ENCODE measurements at places on chromosomes 7 and 10.

- no peak for DNase-seq
Observed at GRCh38 chr7:100874300-100874576, 665 bp upstream of the SRRT start.

- DNase-seq, result no peak
Observed at GRCh38 chr10:94409021-94409657, 6.8 kb downstream of the TBC1D12 start.

DNA sequence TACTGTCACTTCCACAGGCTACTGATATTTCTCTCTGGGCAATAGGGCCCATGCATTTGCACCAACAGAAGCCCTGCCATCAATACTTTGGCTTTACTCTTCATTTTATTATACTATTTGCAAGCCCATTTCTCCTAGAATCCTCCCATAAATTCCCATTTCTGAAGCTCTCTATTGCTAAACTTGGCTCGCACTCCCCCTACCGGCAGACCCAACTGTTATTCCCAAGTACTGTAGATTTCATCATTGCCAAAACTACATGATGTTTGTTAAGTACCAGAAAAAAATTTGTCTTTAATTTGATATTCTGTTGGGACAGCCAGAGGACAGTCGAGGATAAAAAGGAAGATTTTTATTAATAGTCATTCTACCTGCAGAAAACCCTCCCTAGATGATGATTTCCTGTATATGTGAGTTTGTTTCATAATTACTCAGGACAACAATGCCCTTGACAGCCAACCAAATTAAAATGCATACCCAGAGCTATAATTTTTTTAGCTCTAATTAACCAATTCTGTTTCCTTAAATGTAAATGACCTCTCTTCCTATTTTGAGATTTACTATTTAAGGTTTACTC is 298.6 kb downstream of the REEP3 start:
- DNase-seq, result peak; percentile 23

- DNase-seq, result no peak
Observed at GRCh38 chr7:75649462-75649861, 89.3 kb downstream of the HIP1 start.

- no peak for DNase-seq
Observed at GRCh38 chr10:11447586-11447985, 163.9 kb downstream of the USP6NL start.

DNA sequence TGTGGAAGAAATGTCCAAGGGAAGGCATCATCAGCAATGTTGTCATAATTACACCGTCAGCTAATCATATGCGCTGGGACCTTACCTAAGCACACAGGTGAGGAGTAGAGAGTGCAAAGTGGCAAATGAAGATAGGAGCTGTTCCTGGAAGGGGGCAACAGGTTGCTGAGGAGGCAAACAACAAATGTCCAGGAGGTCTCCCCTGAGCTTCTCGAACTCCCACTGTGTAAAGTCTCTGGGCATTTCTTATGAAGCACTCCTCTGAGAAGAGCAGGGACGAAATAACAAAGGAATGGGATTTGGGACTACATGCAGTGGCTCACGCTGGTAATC is 152.5 kb downstream of the DOCK4 start:
- no peak for DNase-seq

GRCh38 chr10:67697724-67698131 is 1.7 kb upstream of the CTNNA3 start:
- DNase-seq, result peak; percentile 42

GRCh38 chr7:132436121-132436520 is 140.1 kb downstream of the PLXNA4 start:
- no peak for DNase-seq

- no peak for DNase-seq
Observed at GRCh38 chr7:13880789-13881188, 108.7 kb downstream of the ETV1 start.

GRCh38 chr7:151280388-151281019 is 32.0 kb upstream of the SMARCD3 start:
- DNase-seq, result no peak

- DNase-seq, result no peak
Observed at GRCh38 chr7:85734823-85735222, 548.0 kb upstream of the SEMA3D start.

DNA sequence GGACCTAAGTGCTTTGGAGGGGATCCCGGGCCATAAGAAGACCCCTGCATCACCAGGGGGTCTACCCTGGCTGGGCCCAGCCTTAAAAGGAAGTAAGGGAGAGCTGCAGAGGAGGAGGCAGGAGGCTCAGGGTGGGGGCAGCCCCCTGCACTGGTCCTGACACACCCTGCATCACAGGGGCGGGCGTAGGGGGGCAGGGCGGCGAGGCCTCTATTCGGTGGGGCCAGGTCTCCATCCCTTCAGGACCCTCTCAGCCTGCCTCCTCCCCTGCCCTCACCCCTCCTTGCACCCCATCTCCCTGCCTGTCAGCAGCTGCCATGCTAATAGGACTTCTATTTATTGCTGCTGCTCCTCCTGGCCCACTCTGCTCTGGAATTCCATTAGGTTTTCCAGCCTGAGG is 101.4 kb downstream of the C10orf105 start:
- DNase-seq, result no peak

DNA sequence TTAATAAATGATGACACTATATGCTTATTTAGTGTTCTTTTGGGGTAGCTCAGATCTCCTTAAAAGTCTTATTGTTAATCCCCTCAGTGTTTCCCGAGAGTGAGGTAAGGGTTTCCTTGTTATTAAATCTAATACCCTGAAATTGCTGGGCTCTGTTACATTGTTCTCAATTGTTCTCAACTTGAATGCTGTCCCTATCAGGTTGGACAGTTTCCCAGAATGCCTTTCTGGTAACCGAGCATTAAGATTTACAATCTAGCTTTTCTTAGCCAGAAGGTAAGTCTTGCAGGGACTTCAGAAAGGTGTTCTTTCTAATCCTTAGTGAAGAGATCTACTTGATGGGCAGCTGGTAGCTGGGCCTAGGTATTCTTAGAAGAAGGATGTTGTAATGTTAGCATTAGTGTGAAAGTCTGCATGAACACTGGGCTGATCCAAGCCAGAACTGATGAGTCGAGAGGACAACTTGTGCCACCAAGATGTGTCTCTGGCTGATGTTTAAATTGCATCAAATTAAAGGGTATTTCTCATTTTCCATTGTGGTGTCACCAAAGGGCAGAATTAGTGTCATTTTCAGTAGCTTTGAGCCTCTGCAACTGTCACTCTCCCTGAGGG is 89.9 kb downstream of the SND1 start:
- no peak for DNase-seq

GRCh38 chr10:17257466-17258321 is 29.7 kb downstream of the VIM start:
- DNase-seq, result peak; percentile 77

DNA sequence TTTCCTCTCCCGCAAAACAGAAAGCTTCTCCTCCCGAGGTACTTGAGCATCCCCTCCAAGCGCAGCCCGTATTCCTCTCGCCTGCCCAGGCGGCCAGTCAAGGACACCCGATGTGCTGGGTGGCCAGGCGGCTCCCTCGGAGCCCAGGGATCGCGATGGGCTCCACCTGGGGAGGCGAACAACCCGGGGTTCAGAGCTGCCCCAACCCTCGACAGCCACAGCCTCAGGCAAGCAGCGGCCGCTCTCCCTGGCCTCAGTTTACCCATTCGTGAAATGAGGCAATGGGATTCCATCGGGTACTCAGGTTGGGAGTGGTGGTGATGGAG is 147.4 kb downstream of the CYP26A1 start:
- DNase-seq, result no peak

DNA sequence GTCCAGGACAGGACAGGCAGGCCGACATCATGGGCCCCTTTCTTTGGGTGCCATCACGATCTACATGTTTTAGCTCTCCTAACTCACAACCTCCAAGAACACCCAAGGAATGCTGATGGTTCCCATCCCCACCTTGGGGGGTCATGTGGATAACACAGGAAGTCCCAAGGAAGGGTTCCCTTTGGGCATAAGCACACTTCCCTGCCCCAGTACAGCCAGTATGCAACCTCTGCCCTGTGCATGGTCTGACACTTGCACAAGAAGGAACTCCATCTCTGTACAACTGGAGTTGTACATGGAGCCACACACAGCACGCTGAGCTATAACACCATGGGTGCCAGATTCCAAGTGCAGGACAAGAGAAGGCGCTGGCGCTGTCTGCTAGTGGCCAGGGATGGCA is 11.0 kb downstream of the MAT1A start:
- peak; percentile 9 for DNase-seq

- DNase-seq, result no peak
Observed at GRCh38 chr10:103849880-103850571, 5.3 kb downstream of the SH3PXD2A start.

GRCh38 chr10:33136271-33136670 is 178.2 kb upstream of the ITGB1 start:
- no peak for DNase-seq

DNA sequence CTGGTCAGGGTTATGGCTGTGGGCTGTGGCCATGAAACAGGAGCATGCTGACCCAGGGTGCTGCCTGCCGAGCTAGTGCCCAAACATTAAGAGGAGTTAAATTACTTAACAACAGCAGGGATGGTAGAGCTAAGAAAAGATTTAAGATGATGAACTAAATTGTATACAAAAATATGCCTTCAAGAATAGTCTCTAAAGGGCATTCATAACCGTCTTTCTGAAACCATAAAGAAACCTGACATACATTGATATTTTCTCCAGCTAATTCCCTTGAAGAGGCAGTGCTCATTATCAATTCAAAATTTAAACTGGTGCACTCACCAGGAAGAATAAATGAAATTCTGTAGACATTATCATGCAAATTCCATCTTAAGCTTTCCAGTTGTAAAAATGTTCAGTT is 265.8 kb upstream of the TAC1 start:
- no peak for DNase-seq

DNA sequence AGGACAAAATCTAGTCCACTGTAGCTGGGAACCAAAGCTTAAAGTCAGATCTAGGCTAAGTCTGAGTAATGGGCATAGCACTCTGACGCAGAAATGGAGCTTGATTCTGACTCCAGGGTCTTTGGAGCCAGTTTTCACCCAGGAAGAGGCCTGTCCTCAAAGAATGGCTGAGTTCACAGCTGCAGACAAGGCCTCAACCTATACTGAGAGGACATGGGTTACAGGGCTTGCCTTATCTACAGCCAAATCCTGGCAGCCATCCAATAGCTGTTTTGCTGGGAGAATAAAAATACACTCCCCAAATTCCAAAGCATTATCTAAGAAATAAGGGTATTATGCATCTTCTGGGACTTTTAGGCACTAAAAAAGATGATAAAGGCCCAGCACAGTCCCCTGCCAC is 154.8 kb downstream of the RAPGEF5 start:
- DNase-seq, result no peak

- DNase-seq, result no peak
Observed at GRCh38 chr7:132872034-132872433, 209.9 kb downstream of the CHCHD3 start.

- no peak for DNase-seq
Observed at GRCh38 chr7:77320714-77321113, 95.4 kb downstream of the GSAP start.

- DNase-seq, result no peak
Observed at GRCh38 chr10:94364482-94364881, 1.7 kb upstream of the NOC3L start.

DNA sequence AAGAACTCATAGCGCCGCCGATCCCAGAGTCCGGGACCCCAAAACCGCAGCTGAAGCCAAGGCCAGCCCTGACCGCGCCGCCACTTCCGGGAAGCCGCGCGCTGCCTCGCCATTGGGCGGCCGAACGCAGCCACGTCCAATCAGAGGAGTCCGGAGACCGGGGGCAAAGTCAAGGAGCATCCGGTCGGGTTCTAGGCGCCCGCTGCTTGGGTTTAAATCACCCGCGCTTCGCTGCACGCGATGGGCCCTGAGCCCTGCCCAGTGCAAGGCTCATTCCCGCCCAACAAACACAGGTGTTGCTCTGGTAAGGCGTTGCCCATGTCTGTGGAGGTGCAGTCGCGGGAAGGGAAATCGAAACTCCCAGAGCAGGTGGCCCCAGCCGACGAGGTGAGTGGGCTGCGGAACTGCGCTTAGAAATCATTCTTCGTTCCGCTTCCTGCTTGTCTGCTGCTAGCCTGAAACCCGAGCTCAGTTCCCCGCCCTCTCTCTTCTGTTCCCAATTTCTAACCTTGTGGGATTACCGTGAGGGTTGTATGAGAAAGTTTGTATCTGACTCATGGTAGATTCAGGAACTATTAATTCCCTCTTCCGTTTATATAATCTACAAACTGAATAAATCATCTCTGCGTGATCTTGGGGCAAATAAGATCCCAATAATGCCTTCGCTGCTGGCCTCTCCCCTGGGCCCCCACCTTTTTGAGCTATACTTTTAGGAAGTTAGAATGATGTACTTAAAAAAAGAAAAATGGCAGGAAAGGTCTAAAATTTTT is at the start of gene DCLRE1C:
Gene DCLRE1C, minus strand, starts transcription at position 96 of the 770 bp plus-strand sequence. Its CDS starts 86 bp downstream, at position 10.
- peak; percentile 96 for DNase-seq

DNA sequence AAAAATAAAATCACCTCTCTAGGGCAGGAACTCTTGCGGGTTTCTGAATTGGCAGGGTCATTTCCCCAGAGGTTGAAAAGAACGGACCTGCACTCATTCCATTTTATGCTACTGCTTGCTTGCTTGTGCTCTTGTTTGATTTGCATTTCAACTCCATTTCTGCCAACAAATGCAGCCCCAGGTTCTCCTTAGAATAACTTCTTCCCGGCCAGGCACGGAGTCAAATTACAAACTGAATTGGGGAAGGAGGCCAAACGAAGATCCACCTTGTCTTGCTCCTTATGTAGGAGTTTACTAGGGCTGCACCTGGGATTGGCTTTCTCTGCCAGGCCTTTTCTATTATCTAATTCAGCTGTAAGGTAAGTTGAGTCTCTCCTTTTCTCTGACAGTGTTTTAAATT is 79.6 kb downstream of the HGF start:
- no peak for DNase-seq

- DNase-seq, result no peak
Observed at GRCh38 chr10:77072836-77073662, 564.6 kb downstream of the KCNMA1 start.

GRCh38 chr7:4753598-4754432 is 21.6 kb upstream of the AP5Z1 start:
- DNase-seq, result peak; percentile 90

DNA sequence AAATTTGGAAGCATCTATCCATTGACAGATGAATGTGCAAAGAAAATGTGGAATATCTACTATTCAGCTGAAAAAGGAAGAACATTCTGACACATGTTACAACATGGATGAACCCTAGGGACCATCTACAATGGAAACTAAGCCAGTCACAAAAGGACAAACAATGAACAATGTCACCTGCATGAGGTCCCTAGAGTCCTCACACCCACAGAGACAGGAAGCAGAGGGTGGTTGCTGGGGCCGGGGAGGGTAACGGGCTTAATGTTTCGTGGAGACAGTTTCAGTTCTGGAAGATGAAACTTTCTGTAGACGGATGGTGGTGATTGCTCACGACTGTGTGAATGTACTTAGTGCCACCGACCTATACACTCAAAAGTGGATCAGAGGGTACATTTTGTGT is 282.9 kb downstream of the ADARB2 start:
- DNase-seq, result peak; percentile 42

All from activated CD8-positive, alpha-beta T cell treated with anti-CD3 and anti-CD28 coated beads, Interleukin-2, amount 10 ng/mL, durations not matched to agents 7 days and 5 days (primary cell).